ENCODE measurements at places on chromosomes 13 and 19.

DNA sequence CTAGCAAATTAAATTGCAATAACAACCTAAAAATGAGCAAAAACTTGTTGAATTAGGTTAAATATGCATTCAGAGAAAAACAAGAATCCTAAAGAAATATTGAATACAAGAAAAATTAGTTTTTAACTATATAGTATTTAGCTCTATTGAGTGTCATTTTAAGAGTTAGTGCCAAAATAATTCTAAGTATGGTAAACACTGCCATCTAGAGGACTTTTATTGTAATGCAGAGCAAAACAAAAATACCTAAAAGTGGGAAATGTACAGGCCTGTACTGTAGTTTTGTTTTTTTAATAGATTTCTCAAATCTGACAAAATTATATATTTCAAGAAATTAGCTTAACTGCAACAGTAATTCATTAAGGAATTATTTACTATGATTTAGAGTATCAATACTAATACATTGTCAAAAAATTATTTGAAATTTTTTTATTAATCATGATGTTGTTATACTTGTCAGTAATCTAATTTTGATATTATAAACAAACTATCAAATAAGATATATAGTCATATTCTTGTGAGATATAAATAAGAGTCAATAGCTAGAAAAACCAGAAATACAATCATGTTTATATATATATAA, 8.2 kb upstream of the PCDH9 start:
- no peak for DNase-seq

DNA sequence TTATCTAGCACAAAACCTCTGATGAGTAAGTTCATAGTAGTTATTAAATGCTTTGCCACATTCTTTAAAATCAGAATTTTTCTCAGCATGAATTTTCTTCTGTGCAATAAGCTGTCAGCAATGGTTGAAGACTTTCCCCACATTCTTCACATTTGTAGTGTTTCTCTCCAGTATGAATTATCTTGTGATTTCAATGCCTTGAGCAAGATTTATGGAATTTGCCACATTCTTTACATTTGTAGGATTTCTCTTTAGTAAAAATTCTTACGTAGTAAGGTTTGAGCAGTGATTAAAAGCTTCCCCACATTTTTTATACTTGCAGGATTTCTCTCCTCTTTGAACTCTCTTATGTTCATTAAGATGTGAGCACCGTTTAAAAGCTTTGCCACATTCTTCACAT, 33.6 kb downstream of the ZNF682 start:
- no peak for DNase-seq

DNA sequence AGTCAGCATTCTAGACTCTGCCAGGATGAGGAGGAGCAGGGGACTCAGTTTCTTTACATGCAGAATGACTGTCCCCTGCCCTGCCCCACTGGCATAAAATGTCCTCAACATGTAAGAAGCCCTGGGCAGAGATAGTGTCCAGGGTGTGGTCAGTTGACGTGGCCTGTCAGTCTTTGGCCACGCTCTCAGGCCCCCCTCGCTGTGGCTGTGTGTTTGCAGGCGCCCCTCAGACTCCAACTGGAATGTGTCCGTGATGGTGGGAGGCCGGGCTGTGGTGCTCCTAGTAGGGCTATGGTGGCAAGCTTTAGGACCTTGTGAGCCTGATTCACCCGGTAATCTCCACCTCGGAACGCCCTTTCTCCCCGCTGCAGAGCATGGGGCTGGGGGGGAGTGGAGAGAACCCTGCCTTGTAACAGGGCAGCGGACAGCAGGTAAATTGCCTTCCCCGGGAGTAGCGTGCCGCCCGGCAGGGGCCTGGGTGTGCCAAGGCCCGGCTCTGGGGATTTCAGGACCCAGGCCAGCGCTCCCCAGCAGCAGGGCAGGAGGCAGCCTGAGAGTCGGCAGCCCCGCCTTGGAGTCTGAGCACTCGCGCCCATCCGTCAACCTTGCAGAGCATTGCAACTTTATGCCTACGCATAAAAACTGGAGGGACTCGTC, 62.3 kb downstream of the CHST8 start:
- no peak for DNase-seq

- DNase-seq: peak; percentile 62
These were observed 36.2 kb upstream of the GARRE1 start for GRCh38 chr19:34217952-34218817.

GRCh38 chr19:42872608-42873007, 6.9 kb downstream of the PSG1 start:
- no peak for DNase-seq

- DNase-seq: no peak
These were observed 36.0 kb downstream of the CYP4F22 start for GRCh38 chr19:15544283-15544682.

DNA sequence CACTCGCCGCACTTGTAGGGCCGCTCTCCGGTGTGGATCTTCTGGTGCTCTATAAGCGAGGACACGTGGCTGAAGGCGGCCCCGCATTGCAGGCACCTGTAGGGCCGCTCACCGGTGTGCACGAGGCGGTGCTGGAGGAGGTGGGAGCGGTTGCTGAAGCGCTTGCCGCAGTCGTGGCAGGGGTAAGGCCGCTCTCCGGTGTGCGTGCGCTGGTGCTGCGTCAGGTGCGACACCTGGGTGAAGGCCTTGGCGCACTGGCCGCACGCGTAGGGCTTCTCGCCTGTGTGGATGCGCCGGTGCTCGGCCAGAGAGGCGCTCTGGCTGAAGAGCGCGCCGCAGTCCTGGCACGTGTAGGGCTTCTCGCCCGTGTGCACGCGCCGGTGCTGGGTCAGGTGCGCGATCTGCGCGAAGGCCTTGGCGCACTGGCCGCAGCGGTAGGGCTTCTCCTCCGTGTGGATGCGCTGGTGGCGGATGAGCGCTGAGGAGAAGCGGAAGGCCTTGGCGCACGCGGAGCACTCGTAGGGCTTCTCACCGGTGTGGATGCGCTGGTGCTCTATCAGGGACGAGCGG, 7.5 kb downstream of the ZNF835 start:
- no peak for DNase-seq

- no peak for DNase-seq
These were observed 1399.5 kb downstream of the PCDH9 start for GRCh38 chr13:65830411-65831205.

- no peak for DNase-seq
These were observed 85.7 kb downstream of the LRRC63 start for GRCh38 chr13:46297361-46297811.

GRCh38 chr13:110894086-110894485, 20.8 kb downstream of the ANKRD10 start:
- DNase-seq: no peak

GRCh38 chr19:10836479-10837330, 693 bp upstream of the TMED1 start:
- DNase-seq: peak; percentile 92
